Posterior cingulate gyrus (tissue), 11 donors: ENCODE measurements at places on chromosomes 6 and 20.

DNA sequence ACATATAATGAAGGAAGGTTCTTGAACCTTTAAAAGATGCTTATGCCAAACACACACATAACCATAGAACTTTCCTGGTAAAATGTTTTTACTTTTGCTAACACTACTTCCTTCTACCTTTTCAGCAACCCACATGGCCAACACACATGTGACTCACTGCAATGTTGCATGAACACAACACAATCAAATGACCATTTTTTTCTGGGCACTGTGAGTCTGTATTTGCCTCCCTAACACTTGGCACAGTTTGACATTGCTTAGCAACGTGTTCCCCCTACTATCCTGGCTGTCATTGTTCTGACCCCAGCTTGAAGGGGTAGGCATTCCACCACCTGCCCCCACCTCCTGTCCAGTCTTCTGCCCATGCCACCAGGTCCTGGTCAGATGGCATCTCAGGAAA lies 204.8 kb upstream of the PRND start:
- no peak for DNase-seq

DNA sequence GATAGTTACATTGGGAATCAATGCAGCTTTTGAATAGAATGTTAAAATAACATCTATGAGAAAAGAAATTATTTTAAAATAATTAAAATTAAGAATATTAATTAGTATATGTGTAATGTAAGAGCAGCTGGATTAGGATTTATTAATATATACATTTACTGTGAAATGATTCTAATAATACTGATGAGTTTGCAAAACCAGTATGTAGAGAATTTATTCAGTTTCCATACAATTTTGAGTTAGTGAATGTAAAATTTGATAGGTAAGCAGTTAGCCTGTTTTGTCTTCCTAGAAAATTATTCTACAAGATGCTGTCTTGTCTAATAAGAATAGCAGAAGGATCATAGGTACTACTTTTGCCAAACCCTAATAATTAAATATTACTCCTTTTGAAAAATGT lies 70.6 kb downstream of the STXBP5 start:
- no peak for DNase-seq

- no peak for DNase-seq
These were observed 106.4 kb downstream of the ASCC3 start for GRCh38 chr6:100774681-100775080.

GRCh38 chr6:12546410-12547002 lies 170.1 kb upstream of the PHACTR1 start:
- DNase-seq = no peak

DNA sequence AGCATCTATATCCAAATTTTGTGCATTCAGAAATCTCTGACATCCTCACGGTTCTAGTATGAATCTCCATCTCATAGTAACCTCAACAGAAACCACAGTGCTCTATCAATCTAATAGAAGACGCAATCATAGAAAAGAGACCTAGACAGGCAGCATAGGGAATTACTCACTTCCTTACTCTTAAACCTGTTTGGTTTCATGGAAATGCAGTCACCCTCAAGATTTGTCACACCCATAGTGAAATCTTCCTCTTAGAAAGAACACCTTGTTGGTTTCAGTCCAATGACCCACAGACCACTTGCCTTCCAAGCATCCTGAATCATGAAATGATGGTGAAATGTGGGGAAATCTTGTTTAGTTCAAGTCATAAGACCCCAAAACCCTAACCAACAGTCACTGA lies 166.1 kb upstream of the PRDM1 start:
- no peak for DNase-seq

- peak; percentile 21 for DNase-seq
These were observed 219.8 kb upstream of the UFL1 start for GRCh38 chr6:96301781-96302180.

DNA sequence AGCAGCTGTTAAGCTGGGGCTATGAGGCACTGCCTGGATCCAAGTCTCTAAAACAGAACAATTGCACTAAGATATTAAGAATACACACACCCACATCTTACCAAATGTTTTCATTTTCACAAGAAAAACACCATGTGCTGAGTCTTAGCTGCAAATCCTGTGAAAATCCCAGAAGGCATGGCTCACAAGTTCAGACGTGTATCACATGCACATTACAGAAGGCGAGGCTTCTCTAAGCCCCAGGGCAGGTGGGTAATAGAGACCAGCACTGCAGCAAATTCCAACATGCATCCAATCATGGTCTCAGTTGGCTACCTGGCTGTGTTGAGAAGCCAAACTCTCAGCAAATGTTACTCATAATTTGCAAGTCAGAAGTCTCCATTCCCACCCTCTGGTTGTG lies 16.2 kb upstream of the CST3 start:
- DNase-seq = no peak
